ENCODE measurements at places on chromosomes 7 and 10.

DNA sequence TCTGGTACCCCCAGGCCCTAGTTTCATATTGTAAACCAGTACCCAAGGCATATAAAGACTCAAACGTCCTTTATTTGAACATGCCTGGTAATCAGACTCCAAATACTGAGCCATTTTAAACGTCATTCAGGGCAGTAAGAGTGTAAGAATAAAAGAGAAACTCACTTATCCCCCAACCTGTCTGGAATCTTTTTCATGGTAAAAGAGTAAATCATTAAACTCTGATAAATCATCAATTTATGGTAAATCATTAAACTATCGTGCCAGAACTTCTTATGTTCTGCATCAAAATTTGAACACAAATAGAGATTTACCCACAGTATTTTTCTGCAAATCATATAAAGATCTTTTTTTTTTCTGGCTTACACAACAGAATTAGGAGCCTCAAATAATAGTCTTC is 734.3 kb upstream of the POT1 start:
- DNase-seq: no peak

GRCh38 chr10:88385601-88386203 is 197.4 kb downstream of the RNLS start:
- peak; percentile 24 for DNase-seq

DNA sequence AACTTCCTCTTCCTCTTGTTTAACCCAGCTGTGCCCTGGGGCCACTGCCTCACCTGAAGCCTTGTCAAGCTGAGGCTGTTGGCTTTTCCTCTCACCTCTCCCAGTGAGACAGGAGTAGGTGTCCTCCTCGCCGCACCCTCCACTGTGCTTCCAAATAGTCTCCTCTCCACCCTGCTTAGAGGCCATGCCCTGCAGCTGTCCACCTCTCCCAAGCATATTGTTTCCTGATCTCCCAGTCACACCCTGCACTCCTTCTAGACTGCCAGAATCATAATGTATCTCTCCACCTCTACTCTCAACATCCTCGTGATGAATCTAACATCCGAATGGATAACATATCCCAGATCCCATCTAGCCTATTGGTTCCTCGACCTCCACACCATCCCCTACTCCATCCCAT is 196.3 kb upstream of the GHITM start:
- no peak for DNase-seq

GRCh38 chr7:131159961-131160361 is 167.7 kb upstream of the MKLN1 start:
- DNase-seq: no peak

GRCh38 chr7:52362521-52362920 is 672.9 kb upstream of the POM121L12 start:
- no peak for DNase-seq

GRCh38 chr7:128318691-128319090 is 25.0 kb downstream of the RBM28 start:
- DNase-seq: no peak

DNA sequence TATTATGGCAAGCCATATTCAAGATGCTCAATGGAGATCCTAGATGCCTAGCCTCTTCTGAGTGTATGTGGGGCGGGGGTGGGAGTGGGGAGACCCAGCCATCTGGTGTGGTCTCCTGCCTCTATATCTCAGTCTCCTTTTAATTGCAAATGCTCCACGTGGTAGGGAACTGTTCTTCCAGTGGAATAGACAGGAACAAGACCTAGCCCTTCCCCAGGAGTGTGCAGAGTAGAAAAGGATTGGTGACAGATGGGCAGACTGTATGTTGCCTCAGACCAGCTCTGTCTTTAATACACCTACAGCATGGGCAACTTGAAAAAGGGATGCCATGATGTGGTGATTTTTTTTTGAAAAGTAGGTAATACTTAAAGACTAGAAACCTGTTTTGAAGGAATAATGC is 12.6 kb downstream of the CYP3A5 start:
- no peak for DNase-seq

GRCh38 chr7:5702876-5703571 is 78.4 kb downstream of the RNF216 start:
- no peak for DNase-seq

DNA sequence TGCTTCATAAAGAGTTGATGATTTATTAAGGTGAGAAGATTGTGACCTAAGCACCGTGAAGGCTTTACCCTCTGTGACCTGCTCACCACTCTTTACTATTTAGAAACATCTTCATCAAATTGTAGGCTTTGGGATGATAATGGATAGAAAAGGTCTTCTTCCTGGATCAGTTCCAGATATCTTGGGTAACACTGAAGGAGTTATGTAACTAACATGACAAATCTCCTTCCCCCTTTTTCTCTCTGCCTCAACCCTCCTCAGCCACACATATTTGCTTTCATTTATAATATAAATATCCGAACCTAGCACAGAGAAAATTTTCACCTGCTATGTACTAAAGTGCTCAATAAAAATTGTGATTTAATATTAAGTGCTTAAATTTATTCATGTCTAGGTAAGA is 151.5 kb downstream of the FRMD4A start:
- DNase-seq: no peak

DNA sequence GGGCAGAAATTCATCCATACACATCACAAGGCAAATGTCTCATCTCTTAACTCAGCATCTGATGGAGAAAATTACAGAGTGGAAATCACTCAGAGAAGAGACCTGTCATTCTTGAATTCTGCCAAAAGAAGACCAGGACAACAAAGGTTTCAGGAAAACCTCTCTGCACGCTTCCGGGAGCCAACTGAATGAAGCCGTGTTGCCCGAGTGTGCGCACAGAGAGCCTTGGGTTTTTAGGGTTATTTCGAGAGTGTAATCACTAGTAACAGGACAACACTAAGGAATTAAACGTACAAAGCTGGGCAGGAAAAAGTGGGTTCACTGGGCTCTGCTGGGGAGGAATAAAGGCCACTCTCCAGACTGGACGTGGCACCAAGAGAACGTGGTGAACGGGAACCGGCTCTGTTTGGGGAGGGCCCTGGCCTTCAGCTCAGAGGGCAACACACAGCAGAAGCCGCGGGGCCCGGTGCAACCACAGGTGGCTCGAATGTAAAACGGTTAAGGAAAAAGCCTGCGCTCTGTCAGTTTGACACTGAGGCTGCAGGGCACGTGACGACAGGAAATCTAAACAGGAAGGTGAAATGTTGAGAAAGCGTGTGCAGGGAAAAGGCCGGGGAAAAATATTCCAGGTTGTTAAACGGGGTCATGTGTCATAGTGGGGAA is 331.5 kb downstream of the DNAJB6 start:
- no peak for DNase-seq

DNA sequence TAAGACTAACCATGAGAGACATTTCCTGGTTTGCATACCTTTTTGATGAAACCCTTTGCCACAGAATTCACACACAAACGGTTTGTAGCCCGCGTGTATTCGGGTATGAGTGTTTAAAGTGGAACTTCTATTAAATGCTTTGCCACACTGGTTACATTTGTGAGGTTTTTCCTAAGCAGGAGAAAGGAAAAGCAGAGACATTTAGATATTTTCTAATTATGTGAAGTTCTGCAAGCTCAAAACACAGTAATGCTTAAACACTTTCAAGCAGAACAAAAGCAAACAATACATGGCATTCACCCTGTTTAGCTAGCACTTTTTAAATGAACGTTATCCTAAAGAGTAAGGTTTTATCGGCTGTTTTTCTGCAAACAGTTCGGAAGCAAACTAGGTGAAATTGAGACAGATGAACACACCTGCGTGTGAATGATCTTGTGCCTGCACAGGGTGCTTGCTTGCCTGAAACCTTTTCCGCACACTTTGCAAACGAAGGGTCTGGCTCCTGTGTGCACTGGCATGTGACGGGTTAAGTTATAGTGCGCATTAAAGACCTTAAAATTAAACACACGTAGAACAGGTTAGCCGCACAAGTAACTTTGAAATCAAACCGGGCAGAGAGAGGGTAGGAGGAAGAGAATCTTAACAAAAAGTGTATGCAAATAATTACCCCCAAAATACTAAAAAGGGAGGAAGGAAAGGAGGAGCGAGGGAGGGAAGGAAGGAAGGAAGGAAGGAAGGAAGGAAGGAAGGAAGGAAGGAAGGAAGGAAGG is 1.6 kb downstream of the FEZF1 start:
- no peak for DNase-seq

DNA sequence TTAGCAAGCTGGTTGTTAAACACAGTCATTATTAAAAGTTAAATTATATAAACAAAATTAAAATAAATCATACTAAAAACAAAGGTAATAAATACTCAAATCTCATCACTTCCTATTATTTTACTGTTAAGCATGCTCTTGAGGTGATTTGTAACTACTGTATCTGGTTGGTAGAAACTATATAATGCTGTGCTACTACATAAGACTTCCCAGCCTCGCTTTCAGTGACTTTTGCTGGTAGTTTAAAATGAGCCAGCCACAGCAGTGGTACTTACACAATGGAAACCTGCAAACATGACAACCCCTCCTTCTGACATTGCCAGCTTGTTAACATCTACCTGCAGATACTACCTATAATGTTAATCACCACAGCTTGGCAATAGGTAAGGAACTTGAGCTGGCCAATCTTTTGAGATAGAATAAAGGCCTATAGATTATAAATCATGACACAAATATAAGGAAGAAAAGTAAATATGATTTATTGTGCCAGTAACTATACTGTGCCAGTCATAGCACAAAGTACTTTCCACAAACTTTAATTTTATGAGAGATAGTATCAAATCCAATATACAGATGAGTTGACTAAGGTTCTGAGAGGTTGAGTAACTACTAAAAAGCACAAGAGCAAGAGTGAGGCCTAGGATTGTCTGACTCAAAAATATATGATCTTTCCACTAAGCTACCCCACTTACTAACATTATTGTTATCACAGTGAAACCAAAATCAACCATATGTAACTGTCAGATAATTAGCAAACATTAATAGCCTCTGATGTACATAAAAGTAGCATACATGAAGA is 181.1 kb upstream of the ASAH2 start:
- no peak for DNase-seq

- DNase-seq: no peak
These were observed 7.7 kb upstream of the TRUB1 start for GRCh38 chr10:114930320-114930719.

GRCh38 chr7:31710171-31710570 is 23.2 kb downstream of the PPP1R17 start:
- no peak for DNase-seq

DNA sequence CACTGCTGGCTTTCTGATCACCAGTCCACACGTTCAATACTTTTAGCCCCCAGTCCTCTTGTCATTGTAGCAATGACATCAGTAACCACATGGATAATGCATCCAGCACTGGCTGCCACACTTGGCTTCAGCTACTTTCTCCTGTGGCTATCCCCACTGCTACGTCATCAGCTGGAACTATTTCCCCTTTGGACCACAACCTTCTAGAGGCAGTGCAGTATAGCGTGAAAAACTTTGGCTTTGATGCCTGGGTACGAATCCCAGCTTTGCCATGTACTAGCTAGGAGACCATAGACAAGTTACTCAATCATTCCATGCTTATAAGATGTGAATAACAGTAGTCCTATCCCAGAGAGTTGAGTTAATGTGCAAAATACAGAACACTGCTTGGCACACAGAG is 63.2 kb downstream of the CCDC3 start:
- DNase-seq: no peak

DNA sequence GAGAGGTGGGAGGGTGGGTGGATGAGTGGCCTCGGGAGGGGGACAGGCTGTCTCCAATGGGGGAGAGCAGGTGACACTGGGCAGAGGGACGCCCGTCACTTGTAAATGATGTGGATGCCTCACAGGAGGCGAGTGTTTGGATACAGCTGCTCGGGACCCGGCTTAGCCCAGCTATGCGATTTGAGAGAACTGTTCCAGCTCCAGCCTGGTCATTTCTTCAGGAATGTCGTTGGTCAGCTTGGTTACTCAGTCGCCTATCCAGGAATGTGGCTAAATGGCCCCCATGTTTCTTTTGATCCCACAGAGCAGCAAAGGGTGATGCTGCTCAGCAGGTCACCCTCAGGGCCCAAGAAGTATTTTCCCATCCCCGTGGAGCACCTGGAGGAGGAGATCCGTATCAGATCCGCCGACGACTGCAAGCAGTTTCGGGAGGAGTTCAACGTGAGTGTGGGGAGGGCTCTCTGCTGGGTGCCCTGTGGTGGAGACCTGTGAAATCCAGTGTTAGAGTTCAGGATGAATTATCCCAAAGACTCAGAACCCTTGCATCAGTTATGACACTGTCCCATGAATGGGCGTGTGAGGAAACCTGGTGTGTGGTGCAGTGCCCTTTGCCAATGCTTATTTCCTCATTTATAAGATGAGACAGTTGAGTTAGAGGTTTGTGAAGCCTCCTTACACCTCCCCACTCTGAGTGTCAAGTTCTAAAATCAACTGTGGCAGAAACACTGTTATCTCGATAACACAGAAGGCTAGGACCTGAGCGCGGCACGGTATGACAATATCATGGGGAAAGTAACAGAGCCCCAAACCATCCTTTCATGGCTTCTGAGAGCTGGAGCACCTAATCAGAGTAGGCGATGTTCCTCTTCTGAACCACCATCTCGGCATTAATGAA is 76.8 kb downstream of the MKI67 start:
- DNase-seq: no peak

- no peak for DNase-seq
These were observed 161.6 kb upstream of the PRSS1 start for GRCh38 chr7:142587578-142588191.

- no peak for DNase-seq
These were observed at the start of gene BEND7 for GRCh38 chr10:13528875-13529713. Gene BEND7 (minus strand): TSS chr10:13529014. CDS start chr10:13528533, 481 bp downstream.

DNA sequence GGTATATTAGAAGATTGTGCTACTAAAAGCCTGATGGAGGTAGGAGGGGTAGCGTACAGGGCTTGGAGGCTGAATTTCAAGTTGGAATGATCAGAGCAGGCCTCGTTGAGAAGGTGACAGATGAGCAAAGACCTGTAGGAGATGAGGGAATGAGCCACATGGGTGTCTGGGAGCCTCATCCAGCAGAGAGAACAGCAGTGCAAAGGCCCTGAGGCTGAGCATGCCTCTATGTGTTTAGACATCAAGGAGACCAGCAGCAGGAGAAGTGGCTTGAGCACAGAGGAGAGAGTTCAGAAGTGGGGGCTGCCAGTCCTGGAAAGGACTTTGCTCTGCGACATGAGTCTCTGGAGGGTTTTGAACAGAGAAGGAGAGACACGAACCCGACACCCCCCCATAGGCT is 111.7 kb downstream of the TMEM130 start:
- no peak for DNase-seq

DNA sequence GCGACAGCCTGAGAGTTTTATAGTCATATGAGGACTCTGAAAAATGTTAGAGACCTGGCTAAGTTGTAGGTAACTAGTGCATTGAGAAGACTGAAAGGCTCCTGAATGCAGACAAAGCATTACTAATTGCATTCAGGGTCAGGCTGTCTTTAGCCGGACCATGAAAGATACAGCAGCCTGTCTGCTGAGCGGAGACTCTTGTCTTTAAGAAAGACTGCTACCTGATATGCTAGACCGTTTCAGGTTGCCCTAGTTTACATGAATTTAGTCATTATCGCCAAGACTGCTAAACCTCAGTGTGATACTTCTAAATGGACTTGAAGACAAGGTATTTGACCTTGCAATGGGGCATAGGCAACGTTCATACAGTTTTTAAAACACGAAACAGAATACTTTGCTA is 81.2 kb downstream of the BMPR1A start:
- no peak for DNase-seq

- DNase-seq: no peak
These were observed 47.9 kb upstream of the IGFBP3 start for GRCh38 chr7:45968856-45969541.

All from stimulated activated naive CD4-positive, alpha-beta T cell treated with Interleukin-2 at 50 U/mL for 16 hours (primary cell).